Vagina (tissue), 2 donors: ENCODE measurements at places on chromosomes 4 and X.

DNA sequence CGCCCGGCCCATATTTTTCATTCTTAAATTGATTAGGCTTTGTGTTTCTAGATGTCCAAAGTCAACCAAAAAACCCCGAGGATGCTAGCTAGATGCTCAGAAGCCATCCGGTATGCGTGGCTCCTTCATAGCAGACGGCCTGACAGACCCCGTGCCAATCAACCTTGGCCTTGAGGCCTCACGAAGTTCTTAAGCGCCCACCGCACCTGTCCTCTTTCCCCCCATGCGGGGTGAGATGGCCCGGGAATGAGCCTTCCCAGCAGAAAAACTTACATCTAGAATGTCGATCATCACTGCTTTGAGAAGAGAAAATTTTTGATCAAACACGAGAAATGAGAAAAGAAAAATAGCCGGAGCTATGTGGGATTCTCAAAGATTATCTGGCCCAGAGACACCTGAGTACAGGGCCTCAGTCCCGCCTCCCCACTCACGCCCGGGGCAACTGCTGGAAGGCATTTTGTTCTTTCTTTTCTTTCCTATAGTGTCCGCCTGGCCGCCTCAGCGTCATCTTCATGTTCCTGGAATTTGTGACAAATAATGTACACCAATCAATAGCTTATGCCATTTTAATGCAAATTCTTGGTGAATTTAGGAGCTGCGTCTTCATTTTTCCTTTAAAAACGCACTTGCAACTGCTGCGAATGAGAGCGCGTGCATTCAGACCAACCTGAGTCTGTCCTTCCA is 1.6 kb upstream of the NAT8L start:
- H3K27me3 ChIP-seq = peaks cover 13% of the 10 kb centered on the region
- no peak overlapping the region for H3K4me3 ChIP-seq
- no peak overlapping the region for H3K27ac ChIP-seq
- H3K4me1 ChIP-seq = peaks cover 8% of the 10 kb centered on the region
- no peak for DNase-seq
- H3K36me3 ChIP-seq = no peaks in the 10 kb centered on the region

DNA sequence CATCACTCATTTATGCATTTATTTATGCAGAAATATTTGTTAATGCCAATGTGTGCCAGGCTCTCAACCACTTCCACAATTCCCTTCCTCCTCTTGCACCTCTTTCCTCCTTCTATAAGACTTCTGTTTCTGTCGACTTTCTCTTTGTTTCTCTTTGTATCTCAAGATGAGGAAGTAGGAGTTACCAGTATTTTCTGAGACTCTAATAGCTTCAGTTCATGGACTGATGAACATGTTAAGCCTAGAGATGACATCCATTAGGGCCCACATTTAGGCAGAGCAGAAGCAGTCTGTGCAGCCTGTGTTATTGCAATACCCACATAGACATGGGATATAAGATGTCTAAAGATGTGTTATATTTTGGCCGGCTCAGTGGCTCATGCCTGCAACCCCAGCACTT is 241.8 kb upstream of the SMIM31 start:
- no peak overlapping the region for H3K4me3 ChIP-seq
- DNase-seq = no peak
- H3K27me3 ChIP-seq = no peaks in the 10 kb centered on the region
- no peaks in the 10 kb centered on the region for H3K4me1 ChIP-seq

GRCh38 chrX:38627683-38628082 is 66.3 kb downstream of the TSPAN7 start:
- H3K4me1 ChIP-seq = no peaks in the 10 kb centered on the region
- no peak overlapping the region for H3K4me3 ChIP-seq
- H3K27me3 ChIP-seq = no peaks in the 10 kb centered on the region
- no peak overlapping the region for H3K27ac ChIP-seq
- DNase-seq = no peak

DNA sequence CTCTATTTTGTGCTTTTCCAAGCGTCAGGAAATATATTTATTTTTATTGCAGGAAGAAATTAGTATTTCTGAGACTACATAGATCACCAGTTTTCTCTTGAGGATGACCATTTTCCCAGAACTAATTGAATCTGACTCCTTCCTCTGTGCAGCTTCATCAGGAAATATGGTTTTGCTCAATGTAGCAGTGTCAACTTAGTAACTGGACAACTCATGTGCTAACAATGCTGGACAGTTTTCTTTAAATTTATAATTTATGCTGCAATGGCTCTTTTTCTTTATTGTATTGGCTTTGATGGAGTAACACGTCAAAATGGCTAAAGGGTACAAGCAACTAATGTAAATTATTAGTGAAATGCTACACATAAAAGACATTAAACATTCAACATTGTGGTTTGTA is 531.5 kb downstream of the ANKRD50 start:
- H3K4me1 ChIP-seq = no peaks in the 10 kb centered on the region
- DNase-seq = no peak
- H3K27me3 ChIP-seq = no peaks in the 10 kb centered on the region
- H3K27ac ChIP-seq = no peak overlapping the region

- no peaks in the 10 kb centered on the region for H3K4me1 ChIP-seq
- no peak overlapping the region for H3K4me3 ChIP-seq
- DNase-seq = no peak
- H3K36me3 ChIP-seq = no peaks in the 10 kb centered on the region
Observed at GRCh38 chrX:97401154-97401553, 517.4 kb downstream of the RPA4 start.

- H3K27ac ChIP-seq = no peak overlapping the region
- no peaks in the 10 kb centered on the region for H3K36me3 ChIP-seq
- no peaks in the 10 kb centered on the region for H3K27me3 ChIP-seq
- H3K4me3 ChIP-seq = no peak overlapping the region
- no peaks in the 10 kb centered on the region for H3K4me1 ChIP-seq
Observed at GRCh38 chr4:180953572-180953971, 1289.6 kb upstream of the TENM3 start.

GRCh38 chr4:26207631-26208030 is 113.2 kb upstream of the RBPJ start:
- DNase-seq = no peak
- no peak overlapping the region for H3K27ac ChIP-seq
- H3K4me1 ChIP-seq = peaks cover 26% of the 10 kb centered on the region
- no peaks in the 10 kb centered on the region for H3K27me3 ChIP-seq
- H3K4me3 ChIP-seq = no peak overlapping the region

DNA sequence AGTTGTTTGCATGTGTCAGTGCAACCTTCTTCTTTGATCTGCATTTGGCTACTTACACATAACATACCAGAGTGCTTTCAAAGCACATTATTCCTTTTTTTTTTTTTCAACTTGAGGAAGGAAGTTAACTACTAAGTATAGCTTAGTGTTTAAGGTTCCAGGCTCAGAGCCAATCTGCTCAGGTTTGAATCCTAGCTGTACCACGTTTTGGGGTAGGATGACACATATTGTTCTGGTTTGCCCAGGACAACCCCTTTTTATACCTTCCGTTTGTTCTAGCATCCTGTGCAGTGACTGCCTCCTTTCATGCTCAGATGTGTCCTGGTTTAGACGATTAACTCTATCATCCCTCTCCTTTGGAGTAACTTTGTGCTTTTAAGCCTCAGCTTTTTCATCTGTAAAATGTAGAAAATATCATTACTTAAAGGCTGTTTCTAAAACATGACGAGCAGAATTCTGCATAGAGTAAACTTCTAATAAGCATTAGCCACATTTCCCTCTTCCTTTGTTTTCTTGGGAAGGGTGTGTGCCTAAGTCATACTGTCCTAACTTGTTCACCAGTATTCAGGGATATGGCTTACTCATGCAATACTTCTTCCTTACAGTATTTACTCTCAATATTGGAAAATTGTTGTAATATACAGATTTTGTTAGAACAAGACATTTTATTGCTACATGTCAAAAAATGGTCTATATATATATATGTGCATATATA is 281.3 kb downstream of the C4orf33 start:
- no peaks in the 10 kb centered on the region for H3K36me3 ChIP-seq
- DNase-seq = no peak
- no peak overlapping the region for H3K27ac ChIP-seq

DNA sequence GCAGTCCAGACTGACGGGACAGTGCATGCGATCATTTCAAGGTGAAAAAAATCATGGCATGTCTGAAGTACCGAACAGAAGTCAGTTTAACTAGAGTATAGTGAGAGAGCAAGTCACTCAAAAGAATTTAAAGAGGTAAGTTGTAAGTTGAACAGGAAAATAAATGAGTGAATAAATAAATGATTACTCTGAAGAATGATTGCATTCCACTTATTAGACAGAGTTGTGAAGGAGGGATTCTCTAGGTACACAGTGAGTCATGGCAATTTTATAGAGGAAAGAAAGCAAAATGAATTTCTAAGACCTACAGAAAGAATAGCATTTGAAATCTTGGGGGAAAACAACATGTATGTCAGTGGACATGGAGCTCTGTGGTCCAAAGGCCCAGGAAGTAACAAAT is 37.1 kb upstream of the SLC7A11 start:
- H3K4me3 ChIP-seq = no peak overlapping the region
- peaks cover 8% of the 10 kb centered on the region for H3K4me1 ChIP-seq
- no peaks in the 10 kb centered on the region for H3K36me3 ChIP-seq
- DNase-seq = no peak
- H3K27me3 ChIP-seq = no peaks in the 10 kb centered on the region
- no peak overlapping the region for H3K27ac ChIP-seq

DNA sequence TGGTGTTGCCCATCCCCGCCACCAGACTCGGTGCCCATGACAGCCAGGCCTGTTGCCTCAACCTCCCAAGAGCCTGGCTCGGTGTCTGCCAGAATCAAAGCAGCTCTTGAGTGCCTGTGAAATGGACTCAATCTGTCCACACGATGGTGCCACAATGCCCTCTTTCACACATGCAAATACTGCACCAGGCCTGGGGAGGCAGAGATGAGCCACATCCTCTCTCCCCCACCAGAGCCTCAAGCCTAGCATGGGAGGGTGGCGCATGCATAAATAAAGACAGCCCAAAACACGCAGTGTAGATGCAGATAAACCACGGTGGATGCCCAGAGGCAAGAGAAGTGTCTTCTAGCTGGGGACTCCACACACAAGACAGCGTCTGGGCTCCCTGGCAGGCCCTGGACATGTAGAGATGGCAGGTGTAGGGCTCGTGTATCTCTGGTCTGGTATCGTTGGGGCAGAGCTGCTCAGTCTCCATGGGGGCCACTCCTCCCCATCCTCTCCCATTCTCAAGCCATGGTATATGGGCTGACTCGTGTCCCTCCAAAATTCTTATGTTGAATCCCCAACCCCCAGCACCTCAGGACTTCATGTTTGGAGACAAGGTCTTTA is 65.6 kb downstream of the JAKMIP1 start:
- H3K27ac ChIP-seq = no peak overlapping the region
- no peaks in the 10 kb centered on the region for H3K4me1 ChIP-seq
- H3K36me3 ChIP-seq = no peaks in the 10 kb centered on the region
- DNase-seq = no peak
- no peak overlapping the region for H3K4me3 ChIP-seq
